ENCODE measurements at places on chromosomes 4 and X.

GRCh38 chr4:178196751-178197374, 754.6 kb upstream of the AGA start:
- DNase-seq, result no peak

GRCh38 chr4:647481-647880, 22.1 kb downstream of the PDE6B start:
- no peak for DNase-seq

DNA sequence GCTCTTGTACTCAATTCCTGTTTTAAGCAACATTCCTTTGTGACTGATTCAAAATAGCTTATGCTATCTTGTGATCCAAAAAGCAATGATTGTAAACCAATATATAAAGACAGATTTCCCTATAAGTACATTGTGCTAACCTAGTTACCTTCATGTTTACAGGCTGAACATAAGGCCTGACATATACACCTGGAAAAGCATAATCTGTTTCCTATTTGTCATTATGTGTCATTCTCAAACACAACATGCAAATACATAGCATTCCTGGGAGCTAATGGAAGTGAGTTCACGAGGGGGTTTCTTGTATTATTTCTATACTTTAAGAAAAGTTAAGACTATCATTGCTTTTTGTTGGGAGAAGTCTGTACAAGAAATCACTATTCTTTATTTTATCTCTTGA, 638.1 kb upstream of the AGA start:
- no peak for DNase-seq

- no peak for DNase-seq
Measured at GRCh38 chr4:54614149-54614548, 43.6 kb upstream of the KIT start.

DNA sequence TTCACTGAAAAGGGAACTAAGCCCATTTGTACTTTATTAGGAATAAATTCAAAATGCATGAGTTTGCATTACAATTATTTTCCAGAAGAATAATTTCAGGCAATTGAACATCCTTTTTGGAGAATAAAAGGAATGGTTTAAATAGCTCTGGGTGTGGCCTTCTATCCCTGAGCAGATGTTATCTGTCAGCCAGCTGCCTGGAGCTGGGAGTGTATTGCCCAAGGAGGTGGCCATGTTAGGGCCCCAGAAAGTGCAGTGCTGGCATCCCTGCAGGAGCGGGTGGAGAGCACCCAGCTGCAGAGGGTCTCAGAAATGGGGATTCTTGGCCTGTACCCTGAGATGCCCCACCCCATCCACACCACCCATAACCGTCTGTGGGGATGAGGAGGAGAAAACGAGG, 21.6 kb upstream of the VEGFD start:
- DNase-seq, result no peak

DNA sequence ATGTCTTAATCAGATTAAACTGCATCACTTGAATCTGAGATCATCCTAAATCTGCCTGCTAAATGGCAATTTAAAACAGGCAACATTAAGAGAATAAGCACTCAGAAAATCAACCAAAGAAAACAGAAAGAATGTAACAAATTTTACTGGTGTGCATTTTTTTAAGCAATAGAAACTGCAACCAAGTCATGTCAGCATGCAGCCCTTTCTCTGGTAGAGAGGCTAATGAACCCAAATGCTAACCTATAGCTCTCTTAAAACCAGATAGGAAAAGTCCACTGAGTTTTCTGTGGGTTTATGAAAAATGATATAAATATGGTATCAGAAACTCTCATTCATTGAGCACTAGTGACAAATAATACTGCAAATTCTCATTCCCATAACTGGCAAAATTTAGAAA, 35.6 kb downstream of the COL25A1 start:
- DNase-seq, result no peak

DNA sequence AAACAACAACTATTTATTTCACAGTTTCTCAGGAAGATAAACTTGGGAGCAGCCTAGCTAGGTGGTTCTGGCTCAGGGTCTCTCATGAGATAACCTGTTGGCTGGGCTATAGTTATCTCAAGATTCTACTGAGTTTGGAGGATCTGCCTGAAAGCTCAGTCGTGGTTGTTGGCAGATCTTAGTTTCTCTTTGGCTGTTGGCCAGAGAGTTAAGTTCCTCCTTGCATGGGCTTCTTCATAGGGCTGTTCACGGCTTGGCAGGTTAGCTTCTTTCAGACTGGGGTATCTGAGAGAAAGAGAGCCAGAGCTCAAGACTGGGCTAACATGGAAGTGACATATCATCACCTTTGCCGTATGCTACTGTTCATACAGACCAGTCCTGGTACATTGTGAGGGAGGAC, 28.7 kb downstream of the SEC24B start:
- no peak for DNase-seq

GRCh38 chrX:3962511-3963311, 249.3 kb upstream of the PRKX start:
- DNase-seq, result no peak

DNA sequence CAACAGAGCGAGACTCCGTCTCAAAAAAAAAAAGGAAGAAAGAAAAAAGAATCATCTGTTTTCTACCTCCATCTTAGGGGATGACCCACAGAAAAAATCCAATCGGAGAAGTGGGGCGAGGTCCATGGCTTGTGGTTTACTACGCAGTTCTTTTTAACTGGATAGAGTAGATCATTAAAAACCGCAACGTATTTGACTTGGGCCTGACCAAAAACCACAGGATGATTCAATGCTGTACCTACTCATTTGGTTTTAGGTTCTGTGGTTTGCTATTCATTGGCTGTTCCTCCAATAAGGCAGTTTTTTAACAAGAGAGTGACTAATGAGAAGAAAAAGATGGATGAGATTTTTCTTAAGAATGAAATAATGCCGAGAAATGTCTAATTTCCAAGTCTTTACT, 83.7 kb downstream of the FREM3 start:
- DNase-seq, result no peak

- DNase-seq, result no peak
Measured at GRCh38 chr4:62288808-62289541, 1088.8 kb downstream of the ADGRL3 start.

GRCh38 chr4:75598390-75598789, 31.9 kb downstream of the CDKL2 start:
- DNase-seq, result no peak

DNA sequence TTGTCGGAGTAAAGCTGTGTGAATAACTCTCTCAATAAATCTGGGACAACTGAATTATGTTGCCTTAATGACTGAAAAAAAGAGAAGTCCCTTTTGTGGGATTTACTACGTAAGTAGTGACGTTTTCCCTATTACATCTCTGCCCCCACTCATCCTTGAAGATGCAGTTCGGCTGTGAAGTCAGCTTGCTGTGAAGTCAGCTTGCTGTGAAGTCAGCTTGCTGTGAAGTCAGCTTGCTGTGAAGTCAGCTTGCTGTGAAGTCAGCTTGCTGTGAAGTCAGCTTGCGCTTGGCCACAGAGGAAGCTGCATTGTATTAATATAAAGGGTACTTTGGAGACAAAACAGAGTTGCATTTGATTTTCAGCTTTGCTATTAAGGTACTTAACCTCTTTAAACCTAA, 8.0 kb upstream of the VAMP7 start:
- DNase-seq, result no peak

DNA sequence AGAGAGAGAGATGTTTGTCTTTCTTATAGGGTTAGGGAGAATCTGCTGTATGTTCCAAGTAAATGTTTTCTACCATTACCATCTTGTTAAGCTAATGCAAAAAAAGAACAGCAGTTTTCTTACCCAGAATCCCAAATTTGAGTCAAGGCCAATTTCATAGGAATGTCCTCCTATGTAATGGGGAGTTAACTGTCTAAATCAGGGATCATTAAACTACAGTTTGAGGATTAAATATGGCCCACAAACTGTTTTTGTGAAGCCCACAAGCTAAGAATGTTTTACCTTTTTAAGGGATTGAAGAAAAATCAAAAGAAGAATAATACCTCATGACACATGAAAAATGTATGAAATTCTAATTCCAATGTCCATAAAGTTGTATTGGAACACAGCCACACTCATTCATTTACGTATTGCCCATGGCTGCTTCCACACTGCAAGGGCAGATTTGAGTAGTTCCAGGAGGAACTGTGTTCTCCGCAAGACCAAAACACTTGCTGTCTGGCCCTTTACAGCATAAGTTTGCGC, 113.2 kb upstream of the SPRY1 start:
- DNase-seq, result no peak

DNA sequence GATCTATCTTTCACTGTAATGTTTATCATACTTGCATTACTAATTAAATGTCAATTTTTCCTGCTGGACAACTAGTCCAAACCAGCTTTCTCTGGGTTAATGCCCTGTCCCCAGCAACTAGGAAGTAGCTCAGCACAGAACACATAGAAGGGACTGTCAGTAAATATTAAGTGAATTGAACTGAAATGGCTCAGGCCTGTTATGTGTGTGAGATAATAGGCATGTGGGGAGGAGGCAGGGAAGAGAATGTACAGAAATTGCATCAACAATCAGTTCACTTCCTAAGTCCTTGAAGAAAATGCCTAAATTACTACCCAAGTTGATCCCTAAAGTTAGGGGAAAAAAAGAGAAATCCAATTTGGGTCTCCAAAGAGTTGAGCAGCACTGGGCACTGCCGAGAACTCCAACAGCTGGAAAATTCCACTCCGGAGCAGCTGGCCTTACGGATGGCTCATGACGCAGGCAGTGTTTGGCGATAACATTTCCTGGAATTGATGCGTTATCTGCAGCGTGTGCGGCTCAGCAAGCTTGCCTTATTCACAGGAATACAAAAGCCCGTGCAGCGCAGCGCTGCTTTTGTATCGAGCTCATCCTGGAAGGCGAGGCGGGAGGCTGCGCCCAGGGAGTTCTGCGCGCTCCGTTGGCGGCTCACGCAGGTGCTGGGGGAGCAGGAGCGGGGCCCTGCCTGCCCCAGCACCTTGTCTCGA, 297.3 kb upstream of the LCORL start:
- no peak for DNase-seq

GRCh38 chr4:167614866-167615265, 380.6 kb upstream of the SPOCK3 start:
- DNase-seq, result no peak

- DNase-seq, result no peak
Measured at GRCh38 chrX:2423282-2423681, 77.5 kb downstream of the DHRSX start.

GRCh38 chrX:41737065-41737464, 13.1 kb downstream of the GPR82 start:
- DNase-seq, result no peak

GRCh38 chrX:153801669-153802068, 7.2 kb downstream of the SSR4 start:
- DNase-seq, result no peak

GRCh38 chr4:165326831-165327210, 648 bp upstream of the MSMO1 start:
- DNase-seq, result no peak

DNA sequence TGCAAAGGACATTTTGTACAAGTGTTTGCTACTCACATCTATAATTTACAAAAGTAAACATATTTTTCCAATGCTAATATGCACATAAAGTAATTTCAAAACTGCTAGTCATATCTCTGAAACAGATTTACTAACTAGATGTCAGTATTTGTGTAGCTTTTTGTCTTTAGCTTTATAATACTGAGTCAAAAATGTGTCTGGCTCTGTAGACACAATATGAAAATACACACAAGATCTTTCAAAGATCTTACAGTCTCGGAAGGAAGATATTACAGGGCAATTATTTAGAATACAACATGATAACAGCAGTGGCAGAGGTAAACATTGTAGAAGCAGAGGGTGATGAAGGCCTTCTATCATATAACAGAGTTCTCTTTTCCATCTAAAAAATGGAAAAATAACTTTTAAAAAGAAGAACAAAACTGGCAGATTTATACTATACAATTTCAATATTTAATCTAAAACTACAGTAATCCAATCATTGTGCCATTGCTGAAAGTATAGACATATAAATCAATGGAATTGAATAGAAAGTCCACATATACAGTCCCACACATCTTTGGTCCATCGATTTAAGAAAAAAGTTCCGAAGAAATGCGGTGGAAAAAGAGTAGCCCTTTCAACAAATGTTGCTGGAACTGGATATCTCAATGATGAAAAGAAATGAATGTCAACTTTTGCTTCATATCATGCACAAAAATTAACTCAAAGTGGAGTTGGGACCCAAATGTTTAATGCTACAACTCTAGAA, 29.4 kb downstream of the ARAP2 start:
- DNase-seq, result no peak

DNA sequence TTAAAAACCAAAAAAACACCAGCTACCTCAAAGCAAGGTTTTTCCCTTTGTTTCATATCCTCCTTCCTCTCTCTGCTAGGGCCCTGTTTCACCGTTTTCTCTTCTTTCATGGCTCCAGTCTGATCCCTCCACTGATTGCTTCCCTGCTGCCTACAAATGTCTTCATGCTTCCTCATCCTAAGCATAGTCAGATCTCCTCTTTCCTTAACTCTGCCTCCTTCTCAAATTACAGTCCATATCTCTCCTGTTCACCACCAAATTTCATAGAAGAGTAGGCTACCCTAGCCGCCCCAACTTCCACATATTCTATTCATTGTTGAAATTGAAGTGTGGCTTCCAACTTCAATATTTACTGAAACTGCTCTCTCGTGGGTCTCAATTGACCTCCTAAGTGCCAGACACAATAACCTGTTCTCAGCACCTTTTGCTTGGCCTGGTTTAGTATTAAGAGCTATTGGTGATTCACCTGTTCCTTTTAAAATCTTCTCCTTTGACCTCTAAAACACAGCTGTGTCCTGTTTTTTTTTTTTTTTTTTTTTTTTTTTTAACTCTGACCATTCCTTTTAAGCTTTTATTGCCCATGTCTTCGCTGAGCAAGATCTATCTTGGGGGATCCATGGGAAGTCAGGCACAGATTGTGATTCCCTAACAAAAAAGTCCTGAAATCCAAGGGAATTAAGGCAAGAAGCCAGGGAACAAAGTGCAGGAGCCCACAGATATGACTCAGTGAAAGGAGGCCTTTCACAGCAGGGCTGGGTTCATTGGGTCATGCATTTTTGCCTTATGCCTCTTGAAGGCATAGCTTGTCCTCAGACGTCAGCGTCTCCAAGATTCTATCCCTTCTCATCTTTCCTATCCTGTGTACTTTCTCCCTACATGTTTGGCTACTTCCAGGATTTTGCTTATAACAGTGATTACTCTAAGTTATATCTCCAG, 85.4 kb downstream of the RPS3A start:
- no peak for DNase-seq

- DNase-seq, result no peak
Measured at GRCh38 chrX:148372925-148373324, 127.5 kb upstream of the AFF2 start.

DNA sequence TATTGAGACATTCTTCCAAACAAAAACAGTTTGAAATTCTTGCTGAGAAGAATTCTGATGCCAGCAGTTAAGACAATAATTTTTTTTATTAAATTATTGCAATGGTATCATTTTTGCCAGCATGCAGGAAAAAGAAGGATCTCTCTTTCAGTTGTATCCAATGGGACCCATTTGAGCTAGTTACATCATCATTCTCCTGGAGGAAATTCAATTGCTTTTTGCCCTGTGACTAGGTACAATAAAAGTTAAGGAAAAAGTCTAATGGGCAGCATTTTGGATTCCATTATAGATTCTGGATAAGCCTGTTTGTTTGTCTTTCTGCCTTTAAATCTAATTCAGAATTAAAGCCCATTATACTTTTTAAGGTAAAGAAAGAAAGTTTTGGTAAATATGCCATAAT, 10.5 kb upstream of the FRYL start:
- no peak for DNase-seq

GRCh38 chr4:184417802-184418511, 56.4 kb downstream of the IRF2 start:
- DNase-seq, result no peak

GRCh38 chr4:187172340-187172761, 448.7 kb upstream of the FAT1 start:
- no peak for DNase-seq

- DNase-seq, result no peak
Measured at GRCh38 chr4:77433418-77433733, 172.2 kb upstream of the CXCL13 start.

GRCh38 chr4:80839281-80839680, 191.2 kb upstream of the BMP3 start:
- no peak for DNase-seq

Measured in stimulated activated CD8-positive, alpha-beta memory T cell treated with anti-CD3 and anti-CD28 coated beads, Interleukin-7, amount 100 ng/mL, for 1 hour (primary cell).